ENCODE measurements at places on chromosomes 12 and 14.

- DNase-seq: no peak
These were observed 29.1 kb upstream of the AEBP2 start for GRCh38 chr12:19410211-19410610.

- DNase-seq: no peak
These were observed 45.5 kb downstream of the STX2 start for GRCh38 chr12:130793554-130793849.

DNA sequence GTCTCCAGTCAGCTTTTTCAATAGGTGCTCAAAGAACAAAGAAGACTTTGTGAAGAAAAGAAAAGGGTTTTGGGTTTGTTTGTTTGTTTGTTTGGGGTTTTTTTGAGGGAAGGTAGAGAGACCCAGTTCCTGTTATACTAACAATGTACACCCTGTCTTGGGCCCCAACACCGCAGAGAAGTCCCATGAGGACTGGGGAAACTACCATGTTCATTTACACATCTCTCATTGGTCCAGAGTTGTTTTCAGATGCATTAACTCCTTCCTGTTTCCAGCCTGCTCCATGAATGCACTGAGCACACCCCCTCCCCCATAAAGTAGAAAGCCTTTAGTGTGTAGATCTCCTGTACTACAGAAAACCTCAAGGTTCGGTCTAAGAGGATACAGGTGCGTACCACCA lies 51.1 kb upstream of the SLC8A3 start:
- no peak for DNase-seq

DNA sequence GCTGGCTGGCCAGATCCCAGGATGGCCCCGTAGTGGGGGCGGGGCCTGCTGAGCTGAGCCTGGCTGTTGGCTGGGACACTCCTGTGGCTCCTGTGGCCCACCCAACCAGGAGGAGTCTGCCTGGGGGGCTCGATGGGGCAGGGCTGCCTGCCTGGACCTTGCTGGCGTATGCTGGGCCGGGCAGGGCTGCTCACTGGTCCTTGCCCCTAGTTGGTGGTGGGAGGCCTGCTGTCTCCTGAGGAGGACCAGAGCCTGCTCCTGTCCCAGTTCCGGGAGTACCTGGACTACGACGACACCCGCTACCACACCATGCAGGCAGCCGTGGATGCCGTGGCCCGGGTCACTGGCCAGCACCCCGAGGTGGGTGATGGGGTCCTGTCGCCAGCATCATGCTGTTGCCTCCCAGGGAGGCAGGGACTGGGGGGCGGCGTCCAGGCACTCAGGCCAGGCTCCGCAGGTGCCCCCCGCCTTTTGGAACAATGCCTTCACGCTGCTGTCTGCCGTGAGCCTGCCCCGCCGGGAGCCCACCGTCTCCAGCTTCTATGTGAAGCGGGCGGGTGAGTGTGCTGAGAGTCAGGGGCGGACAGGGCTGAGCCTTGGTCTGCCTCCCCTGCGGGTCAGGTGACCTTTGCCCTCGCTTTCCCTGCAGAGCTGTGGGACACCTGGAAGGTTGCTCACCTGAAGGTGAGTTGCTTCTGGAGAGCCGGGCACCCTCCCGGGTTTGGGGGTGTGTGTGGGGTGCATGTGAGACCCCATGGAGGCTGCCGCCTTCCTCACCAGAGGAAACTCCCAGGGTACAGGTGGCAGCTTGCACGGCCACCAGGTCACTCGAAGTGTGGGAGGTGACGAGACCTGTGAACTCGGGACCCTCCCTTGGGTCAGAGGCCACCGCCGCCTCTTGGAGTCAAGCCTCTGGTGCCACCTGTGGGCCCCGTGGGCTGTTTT lies 3.4 kb downstream of the NOC4L start:
- DNase-seq: no peak

DNA sequence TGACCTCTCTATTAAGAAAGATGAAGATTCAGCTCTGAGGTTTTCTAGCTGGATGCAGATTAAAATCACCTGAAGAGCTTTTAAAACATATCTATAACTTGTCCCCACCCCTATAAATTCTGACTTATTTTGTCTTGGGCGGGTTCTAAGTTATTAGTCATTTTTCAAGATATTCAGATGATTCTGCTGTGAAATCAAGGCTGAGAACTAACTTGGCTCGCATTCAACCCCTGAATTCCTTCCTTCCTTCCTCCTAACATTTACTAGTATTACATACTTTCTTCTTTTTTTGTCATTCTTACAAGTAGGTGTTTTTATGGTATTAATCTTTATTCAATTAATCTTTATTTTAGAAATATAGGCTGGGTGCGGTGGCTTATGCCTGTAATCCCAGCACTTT lies 55.4 kb downstream of the SSPN start:
- DNase-seq: peak; percentile 38

DNA sequence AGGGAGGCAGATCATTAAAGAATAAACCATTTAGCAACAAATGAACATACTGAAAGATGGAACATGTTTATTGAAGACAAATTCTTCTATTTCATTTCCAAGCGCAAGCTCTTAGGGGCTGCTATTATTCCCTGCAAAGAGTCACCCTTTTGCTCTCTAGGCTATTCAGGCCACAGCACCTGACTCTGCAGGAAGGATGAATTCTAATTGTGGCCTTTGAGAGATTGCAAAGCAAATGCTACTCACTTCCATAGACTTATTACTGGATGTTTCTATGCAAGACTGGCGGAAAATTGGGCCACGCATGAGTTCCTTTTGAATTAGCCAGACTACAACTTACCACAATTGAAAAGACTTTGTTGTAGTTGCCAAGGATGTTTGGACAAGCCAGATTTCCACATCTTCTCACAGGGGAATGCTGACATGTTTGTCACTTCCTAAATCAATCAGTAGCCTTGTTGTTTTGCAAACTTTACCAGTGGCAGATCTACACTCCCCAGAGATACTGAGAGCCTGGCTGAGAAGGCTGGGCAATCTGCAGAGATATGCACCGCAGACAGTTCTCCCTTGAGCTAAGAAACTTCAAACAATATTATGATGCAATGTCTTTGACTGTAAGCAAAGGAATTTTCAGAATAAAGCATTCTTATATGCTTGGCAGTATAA lies 334.3 kb upstream of the SYT1 start:
- peak; percentile 7 for DNase-seq

GRCh38 chr12:63934936-63935335 lies 90.4 kb downstream of the SRGAP1 start:
- no peak for DNase-seq

- DNase-seq: no peak
These were observed 13.5 kb downstream of the PDE1B start for GRCh38 chr12:54562750-54563356.

- DNase-seq: peak; percentile 8
These were observed 70.6 kb upstream of the ARHGAP5 start for GRCh38 chr14:32006263-32007110.

DNA sequence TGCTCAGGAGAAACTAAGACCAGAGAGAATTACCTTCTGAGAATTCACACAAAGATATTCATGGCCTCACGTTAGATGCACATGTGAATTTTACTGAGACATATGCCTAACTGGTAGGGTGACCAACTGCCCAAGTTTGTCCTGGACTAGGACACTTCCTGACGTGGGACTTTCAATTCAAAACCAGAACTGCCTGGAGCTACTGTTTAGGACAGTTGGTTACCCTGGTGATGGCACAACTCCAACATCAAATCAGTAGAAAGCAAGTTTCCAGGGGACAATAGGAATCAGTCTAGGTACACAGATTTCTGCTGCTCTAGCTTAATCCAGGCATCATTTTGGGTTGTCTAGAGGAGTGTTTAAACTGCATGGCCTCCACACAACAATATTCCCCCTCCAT lies 178.7 kb downstream of the GXYLT1 start:
- no peak for DNase-seq

DNA sequence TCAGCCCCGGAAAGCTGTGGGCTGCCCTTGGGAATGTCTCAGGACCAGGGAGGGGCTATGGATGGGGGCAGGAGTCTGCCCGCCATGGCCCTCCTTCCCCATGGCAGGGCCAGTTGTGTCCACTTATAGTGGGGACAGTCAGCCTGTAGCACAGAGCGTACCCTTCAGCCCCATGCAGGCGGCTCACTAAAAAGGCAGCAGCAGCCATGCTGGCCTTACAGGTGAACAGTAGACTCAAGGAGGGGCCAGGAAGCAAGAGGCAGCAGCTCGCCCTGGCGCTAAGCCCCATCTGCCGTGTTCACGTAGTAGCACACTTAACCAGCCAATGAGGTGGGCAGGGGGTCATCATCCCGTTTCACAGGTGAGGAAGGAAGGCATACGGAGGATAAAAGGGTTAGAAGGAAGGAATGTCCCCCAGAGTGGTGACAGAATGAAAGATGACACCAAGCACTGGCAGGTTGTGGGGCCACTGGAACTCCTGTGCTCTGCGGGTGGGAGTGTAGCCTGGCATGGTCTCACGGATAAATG lies 52.7 kb downstream of the FAM222A start:
- DNase-seq: no peak

- DNase-seq: no peak
These were observed 606.5 kb downstream of the GALC start for GRCh38 chr14:87386524-87386923.

- no peak for DNase-seq
These were observed 6.9 kb downstream of the EXOC3L4 start for GRCh38 chr14:103101257-103101962.

GRCh38 chr12:117900561-117900960 lies 68.2 kb downstream of the KSR2 start:
- peak; percentile 88 for DNase-seq

- no peak for DNase-seq
These were observed 57.1 kb downstream of the NKX2-1 start for GRCh38 chr14:36462890-36463289.

DNA sequence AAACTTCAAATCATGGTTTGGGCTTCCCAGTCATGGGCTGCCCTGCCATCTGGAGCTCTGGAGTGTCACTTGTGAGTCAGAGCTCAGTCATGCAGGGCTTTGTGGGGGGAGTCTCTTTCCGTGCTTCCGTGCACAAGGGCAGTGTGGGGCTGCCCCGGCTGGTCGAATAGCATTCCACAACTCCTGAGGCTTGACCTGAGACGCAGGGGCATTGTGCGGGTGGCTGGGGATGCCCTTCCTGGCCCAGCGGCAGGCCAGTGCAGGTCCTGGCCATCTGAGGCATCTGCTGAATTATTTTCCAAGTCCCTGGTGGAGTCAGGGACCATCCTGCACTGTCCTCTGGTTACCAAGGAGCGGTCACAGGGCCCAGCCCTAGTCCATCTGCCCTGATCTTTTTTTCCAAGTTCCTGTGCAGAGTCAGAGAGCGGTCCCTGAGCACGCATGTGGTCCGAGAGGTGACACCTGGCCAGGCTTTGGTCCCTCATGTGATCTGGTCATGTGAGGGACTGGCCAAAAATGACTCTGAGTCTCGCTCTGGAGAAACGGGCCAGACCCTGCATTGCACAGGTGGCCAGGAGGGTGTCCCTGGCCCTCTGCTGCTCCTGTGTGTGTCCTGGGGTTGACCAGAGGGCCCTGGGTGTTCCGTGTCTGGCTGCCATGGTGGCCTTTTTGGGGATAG lies 167.0 kb upstream of the ALG10B start:
- DNase-seq: no peak

- DNase-seq: no peak
These were observed 225.5 kb downstream of the ERC1 start for GRCh38 chr12:1216560-1216959.

GRCh38 chr12:20716037-20716436 lies 20.9 kb downstream of the SLCO1C1 start:
- DNase-seq: no peak

GRCh38 chr12:132475304-132476037 lies 14.5 kb upstream of the FBRSL1 start:
- DNase-seq: no peak

- DNase-seq: peak; percentile 35
These were observed 1092.1 kb upstream of the TMEM132C start for GRCh38 chr12:127174881-127175280.

DNA sequence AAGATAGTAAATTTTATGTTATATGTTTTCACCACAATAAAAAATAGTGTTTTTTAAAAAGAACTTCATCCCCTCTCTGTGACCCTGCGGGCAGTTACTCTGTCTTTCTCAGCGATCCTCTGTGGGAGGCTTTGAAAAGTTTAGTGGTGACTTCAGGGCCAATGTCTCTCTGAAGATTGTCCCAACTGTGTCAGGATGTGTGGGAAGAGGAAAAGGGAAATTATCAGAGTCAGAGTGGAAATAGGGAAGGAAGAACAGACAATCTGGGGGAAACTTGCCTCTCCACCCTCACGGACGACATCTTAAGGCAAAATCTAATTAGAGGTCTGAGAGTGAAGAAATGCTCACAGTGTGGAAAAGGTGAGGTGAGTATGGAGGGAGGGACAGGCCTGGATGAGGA lies 3.5 kb upstream of the OR10P1 start:
- no peak for DNase-seq

DNA sequence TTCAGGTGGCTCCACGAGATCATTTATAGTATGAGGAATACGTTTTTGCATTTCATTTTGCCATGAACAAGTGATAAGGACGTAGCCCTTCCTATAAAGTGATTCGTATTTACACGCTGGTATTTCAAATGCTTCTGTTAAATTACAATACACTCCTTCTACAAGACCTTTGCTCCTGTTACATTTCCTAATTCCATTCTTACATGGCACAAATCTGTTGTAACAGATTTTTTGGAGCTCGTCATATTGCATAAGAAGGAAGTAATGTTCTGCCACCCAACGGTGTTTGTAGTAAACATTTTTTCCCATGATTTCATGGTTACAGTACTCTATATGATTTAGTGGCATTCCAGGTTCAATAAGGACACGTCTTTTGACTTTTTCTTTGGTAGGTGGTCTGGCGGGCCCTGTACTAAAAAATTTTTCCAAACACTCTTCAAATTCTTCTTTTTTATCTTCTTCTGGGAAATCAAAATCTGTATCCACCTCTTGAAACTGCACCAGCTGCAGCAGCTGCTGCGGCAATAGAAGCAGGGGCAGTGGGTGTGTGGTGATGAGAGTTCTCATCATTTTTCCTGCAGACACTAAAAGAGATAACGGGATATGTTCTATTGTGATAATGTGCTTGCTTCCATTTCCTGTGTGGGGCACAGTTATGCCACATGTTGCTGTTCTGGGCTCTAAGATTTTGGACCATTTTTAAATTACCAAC lies 4.2 kb downstream of the RNASE9 start:
- no peak for DNase-seq

GRCh38 chr12:53192531-53193021 lies 11.9 kb upstream of the CSAD start:
- no peak for DNase-seq

GRCh38 chr12:95959107-95959506 lies 16.0 kb downstream of the AMDHD1 start:
- DNase-seq: peak; percentile 27

DNA sequence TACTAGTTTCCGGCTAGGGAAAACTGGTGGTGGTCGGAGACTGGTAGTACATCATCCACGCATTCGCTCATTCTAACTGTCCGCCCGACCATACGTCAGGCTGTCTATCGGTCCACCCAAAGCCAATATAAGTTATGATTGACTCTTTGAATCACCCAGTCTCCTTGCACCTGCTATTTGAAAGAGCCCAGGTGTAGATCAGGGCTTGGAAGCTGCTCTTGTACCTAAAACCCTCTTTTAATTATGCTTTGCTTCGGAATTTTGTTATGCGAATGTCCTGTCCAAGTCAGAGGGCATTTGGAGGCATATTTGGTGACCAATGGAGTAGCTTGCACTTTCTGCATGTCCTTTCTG lies 5.7 kb upstream of the NKX2-1 start:
- DNase-seq: no peak

- DNase-seq: peak; percentile 12
These were observed at the start of gene DNAH10 for GRCh38 chr12:123761841-123762714. Gene DNAH10, plus strand, starts transcription at chr12:123762301. Its CDS starts 36 bp downstream, at chr12:123762337.
